ENCODE measurements at places on chromosomes 1 and 21.

- DNase-seq = no peak
These were observed 15.1 kb upstream of the HEATR1 start for GRCh38 chr1:236619398-236619797.

DNA sequence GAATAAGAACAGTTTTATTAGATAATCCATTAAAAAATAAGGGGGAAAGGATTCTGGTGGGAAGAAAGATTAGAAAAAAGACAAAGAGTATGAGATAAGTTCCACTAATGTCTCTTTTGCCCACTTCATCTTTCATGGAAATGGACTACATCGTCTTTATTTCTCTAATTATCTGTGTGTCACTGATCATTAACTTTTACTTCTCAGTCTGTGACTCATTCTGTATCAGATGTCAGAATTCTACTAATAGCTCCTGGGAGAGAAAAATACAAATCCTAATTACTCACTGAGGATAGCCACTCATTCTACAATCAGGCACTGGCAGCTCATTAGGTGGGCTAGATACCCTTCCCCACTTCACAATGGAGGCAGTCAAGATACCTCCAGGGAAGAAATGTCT, 41.7 kb downstream of the ILDR2 start:
- no peak for DNase-seq

DNA sequence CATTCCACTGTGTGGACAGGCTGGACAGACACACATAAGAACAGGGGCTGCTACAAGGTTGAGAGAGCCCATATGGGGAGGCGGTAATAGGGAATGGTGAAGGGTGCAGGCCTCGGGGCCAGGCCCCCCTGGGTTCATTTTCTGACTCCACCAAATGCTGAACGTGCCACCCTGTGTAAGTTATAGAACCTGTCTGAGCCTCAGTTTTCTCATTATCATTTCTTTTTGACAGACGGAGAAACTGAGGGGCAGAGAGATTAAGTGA, 569.5 kb downstream of the PTPRU start:
- DNase-seq = no peak

GRCh38 chr1:153775458-153776327, 486 bp downstream of the SLC27A3 start:
- DNase-seq = peak; percentile 47

- DNase-seq = no peak
These were observed 43.9 kb downstream of the ARHGEF16 start for GRCh38 chr1:3498246-3498930.

GRCh38 chr1:244599937-244600350, 53.0 kb upstream of the DESI2 start:
- DNase-seq = peak; percentile 86

GRCh38 chr1:224287714-224288113, 42.3 kb downstream of the NVL start:
- no peak for DNase-seq

GRCh38 chr1:86788300-86789206, 84.2 kb downstream of the SH3GLB1 start:
- DNase-seq = peak; percentile 62

GRCh38 chr1:38455829-38456530, 403.6 kb downstream of the RRAGC start:
- peak; percentile 34 for DNase-seq

DNA sequence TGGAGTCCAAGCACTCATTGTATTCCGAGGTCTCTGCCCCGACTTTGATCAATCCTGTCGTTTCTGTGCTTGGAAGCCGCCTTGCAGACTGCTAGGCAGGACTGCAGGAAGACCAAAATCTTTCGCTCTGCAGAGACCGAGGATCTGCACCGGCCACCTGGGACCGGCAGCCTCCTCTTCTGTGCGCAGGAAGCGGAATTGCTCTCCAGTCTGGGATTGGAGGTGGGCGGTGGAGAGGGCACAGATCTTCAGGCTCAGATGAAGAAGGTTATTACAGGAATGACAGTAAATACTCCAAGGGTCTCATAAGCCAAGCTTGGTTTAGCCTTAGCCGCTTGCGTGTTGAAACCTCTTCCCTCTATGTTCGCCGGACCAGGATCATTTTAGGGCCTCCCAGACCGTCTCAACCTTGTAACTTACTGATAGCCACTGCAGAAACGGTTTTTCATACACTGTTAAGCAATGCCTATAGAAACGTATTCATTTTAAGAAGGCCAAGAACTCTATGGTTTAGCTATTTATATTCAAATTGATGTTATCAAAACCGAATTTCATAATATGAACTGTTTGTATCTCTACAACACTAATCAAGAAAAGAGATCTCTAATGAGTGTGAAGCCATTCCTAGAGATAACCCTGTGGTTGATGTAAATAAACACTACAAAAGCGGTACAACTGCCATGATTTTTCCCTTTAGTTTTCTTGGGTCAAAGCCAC, 1.1 kb downstream of the MIA3 start:
- DNase-seq = peak; percentile 26

GRCh38 chr21:42735944-42736343, 82.5 kb downstream of the PDE9A start:
- no peak for DNase-seq

- no peak for DNase-seq
These were observed 47.3 kb downstream of the LPGAT1 start for GRCh38 chr1:211783266-211783665.

DNA sequence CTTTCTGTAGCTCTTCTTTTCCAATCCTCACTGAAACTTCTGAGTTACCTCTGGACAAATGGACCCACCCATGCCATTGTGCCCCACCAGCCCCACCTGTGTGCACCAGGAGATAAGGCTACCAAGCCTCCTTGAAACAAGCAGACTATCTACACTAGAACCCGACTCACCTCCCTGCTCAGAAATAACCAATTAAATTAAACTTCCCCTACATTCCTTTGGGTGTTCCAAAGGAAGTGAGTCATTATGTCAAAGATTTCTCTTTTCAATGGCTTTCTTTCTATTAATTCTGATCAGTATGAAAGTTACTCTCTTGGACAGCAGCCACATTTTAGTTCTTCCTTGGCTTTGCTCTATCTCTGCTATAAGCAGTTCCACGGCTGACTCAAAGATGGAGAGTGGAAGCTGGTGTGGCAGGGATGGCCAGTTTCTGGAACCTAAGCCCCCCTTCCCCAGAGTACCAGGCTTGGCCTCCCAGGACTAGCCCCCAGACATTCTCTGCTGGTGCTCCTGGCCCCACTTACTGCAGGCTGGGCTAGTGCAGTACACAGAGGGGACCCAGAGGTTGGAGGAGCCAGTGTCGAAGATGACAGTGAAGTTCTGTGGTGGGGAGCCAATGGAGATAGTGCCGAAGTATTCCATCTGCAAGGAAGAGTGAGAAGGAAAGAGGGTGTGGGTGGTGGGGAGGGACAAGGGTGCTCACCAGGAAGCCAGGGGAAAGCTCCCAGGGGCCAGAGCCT, 1.9 kb downstream of the CTSE start:
- DNase-seq = peak; percentile 18

- DNase-seq = no peak
These were observed 765 bp upstream of the BMP8A start for GRCh38 chr1:39490596-39491145.

- no peak for DNase-seq
These were observed 3.5 kb upstream of the ADORA1 start for GRCh38 chr1:203124011-203124410.

DNA sequence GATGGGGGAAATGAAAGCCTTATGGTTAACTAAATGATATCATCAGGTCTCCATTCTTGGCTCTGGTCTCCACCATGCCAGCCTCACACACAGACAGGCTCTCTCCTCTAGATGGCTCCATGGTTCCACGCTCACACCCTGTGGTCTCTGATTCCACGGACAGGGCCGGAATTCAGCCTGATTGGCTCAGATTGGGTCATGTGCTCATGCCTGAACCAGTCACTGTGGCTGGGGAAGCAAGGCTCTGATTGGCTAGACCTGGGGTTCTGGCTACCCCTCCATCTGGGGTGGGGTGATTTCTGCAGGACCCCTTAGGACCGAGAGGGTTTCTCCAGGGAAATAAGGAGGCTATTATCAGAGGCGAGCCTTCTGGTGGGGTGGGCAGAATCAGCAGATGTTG, 277.0 kb downstream of the PTPRU start:
- DNase-seq = peak; percentile 65

- peak; percentile 97 for DNase-seq
These were observed 2.3 kb upstream of the MXRA8 start for GRCh38 chr1:1360506-1361169.
